ENCODE measurements at places on chromosomes 1 and 21. TPM values are rescaled to one million over a fixed set of nuclear protein-coding genes. Genes with fewer than 3 reads are reported as not detected.

AKT3 gene
- total RNA-seq = 41.3 TPM

HSD3B1 gene
- not detected for total RNA-seq

AGRN gene
- 203 TPM for total RNA-seq

OR11L1 gene
- total RNA-seq = not detected

HSD17B7 gene
- 60.1 TPM for total RNA-seq

TNFRSF14 gene
- 0.61 TPM for total RNA-seq

SERPINC1 gene
- not detected for total RNA-seq

KIF14 gene
- total RNA-seq = 22.0 TPM

DYNLT5 gene
- 1.6 TPM for total RNA-seq
